Gastrocnemius medialis (tissue), 4 donors: ENCODE measurements at places on chromosomes 2 and 18.

- no peak for DNase-seq
These were observed 79.6 kb upstream of the ST6GAL2 start for GRCh38 chr2:106965611-106966010.

DNA sequence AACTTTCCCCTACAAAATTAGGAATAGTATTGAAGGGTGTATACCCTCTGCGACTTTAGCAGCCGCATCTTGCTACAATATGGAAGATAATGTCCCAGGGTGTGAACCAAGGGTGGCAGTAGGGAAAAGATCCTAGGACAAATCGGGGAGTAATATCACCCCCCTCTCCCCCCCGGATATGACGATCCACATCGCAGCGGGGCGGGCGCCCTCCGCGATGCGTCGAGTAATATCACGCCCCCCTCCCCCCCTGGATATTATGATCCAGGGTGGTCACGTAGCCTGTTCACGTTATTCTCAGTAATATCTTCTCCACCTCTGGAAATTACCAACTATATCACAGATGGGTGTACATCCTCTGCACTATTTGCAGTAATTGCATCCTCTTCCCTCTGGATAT lies 82.9 kb downstream of the DAPL1 start:
- no peak for DNase-seq

- DNase-seq = no peak
These were observed 735.7 kb upstream of the SLC8A1 start for GRCh38 chr2:41187376-41188122.

DNA sequence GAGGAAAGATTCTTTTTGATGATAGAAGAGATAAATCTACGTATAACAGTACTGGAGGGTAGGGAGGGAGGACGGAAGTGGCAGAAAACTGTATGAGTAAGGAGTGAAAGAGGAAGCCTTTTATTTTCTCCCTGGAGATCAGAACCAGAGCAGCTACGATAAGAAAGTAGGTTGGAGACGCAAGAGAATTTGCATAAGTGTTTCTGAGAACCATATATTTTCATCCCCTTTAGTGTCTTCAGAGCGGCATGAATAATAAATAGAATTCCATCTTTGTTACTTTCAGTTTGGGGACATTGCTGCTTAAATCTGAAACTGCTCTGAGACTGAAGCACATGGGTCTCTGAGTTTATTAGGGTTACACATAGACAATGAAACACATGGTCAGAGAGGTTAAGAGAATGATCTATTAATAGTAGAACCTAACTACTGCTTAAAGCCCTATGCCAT lies 230.2 kb upstream of the TNP1 start:
- DNase-seq = no peak

DNA sequence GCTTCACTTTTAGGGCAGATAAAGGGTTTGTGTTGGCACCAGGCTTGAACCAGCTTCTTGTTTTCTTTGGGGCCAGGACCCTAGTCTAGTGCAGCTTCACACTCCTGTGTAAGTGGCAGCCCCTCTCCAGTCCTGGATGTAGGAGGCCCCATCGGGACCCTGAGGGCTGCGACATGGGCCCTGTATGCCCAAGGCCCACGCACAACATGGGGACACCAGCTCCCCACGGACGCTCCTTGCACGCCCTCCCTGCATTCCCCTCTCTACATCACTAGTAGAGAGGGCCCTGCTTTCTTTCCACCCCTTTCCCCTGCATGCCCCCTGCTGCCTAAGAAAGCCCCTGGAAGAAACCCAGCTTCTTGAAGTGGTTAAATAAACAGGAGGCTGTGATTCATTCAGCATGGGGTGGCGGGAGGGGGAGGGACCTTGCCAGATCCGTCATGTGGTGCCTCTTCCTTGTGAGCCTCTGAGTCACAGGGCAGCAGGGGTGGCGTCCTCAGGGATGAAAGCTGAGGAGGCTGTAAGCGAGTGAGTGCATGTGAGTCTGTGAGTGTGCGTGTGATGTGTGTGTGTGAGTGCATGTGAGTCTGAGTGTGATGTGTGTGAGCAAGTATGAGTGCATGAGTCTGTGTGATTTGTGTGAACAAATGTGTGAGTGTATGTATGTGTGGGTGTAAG lies 42.5 kb downstream of the COPS8 start:
- DNase-seq = peak; percentile 94

- DNase-seq = no peak
These were observed 170.3 kb downstream of the GFPT1 start for GRCh38 chr2:69216535-69217332.

DNA sequence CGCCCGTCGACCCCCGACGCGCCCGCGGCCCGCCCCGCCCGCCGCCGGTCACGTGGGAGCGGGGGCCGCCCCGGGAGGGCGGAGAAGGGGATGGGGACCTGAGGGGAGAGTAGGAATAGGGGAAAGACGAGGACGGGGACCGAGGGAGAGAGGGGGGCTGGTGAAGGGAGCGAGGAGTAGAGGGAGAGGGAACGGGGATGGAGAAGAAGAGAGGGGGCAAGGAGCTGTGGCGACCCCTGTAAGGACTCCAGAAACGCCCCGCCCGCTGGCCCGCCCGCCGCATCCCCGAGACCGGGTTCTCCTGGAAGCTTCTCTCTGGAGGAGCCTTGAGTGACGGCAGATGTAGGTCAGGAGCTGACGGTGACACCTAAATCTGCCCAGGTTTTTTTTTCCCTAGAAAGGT lies 615 bp downstream of the ADNP2 start:
- DNase-seq = no peak

DNA sequence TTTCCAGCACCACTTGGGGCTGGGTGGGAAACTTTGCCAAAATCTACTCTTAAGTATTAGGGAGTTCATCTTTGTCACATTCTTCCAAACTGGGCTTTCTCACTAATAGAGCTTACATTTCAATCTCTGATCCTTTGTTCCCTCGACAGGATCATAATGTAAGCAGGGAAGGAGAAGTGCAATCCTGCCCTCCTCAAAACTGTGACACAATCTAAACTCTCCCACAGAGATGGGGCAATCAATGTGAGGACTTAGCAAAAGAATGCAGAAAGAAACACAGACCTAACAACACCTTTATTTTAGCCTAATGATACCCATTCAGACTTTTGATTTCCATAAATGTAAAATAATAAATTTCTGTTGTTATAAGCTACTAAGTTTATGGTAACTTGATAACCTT lies 40.8 kb downstream of the DSEL start:
- DNase-seq = no peak

- no peak for DNase-seq
These were observed 64.3 kb upstream of the EPAS1 start for GRCh38 chr2:46232860-46233259.

DNA sequence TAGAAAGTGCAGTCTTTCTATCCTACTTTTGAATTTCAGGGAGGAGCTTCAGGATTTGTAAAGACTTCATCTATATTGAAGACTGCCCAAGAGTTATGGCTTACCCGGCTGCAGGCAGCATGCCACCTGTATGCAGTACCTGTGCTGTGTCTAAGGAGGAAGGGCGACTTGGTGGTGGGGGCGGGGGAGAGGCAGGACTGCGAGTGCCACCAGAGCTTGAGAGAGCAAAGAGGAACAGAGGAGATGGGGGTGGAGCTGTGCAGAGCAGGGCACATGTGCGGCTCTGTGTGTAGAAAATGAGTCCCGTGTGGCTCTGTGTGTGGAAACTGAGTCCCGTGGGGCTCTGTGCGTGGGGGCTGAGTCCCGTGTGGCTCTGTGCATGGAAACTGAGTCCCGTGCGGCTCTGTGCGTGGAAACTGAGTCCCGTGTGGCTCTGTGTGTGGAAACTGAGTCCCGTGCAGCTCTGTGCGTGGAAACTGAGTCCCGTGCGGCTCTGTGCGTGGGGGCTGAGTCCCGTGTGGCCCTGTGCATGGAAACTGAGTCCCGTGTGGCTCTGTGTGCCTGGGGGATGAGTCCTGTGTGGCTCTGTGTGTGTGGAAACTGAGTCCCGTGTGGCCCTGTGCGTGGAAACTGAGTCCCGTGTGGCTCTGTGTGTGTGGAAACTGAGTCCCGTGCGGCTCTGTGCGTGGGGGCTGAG lies 43.2 kb downstream of the LDLRAD4 start:
- DNase-seq = no peak

DNA sequence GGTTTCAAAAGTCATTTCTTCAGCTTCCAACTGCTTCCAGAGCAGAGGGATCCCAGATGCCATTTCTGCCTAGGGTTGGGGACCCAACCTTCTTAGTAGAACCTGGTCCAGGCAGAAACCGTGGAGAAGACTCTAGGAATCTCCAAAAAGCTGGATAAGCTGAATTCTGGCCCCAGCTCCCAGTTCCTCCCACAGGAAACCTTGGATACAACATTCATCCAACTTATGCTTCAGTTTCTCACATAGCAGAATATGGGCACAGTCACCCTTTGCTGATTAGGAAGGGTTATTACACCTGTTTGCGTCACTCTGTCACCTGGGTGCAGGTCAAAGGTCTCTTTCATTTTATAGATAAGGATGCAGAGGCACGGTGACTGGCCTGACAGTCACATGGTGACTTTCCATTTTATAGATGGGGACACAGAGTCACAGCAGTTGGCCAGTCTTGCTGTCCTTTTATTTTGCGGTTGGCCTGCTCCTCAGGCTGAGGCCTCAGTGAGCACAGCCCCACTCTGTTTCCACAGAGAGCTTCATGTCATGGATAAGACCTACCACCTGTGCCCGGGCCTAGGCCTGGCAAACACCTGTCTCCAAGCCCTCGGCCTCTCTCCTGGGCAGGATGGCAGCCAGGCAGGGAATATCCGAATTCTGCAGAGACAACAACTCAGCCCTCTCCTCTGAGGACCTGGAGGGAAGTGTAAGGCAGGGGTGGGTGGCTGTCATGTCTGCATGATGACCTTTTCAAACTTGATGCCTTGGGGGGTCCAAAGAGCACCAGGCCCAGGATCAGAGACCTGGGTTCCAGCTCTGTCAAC lies 148.8 kb downstream of the SMAD7 start:
- no peak for DNase-seq

DNA sequence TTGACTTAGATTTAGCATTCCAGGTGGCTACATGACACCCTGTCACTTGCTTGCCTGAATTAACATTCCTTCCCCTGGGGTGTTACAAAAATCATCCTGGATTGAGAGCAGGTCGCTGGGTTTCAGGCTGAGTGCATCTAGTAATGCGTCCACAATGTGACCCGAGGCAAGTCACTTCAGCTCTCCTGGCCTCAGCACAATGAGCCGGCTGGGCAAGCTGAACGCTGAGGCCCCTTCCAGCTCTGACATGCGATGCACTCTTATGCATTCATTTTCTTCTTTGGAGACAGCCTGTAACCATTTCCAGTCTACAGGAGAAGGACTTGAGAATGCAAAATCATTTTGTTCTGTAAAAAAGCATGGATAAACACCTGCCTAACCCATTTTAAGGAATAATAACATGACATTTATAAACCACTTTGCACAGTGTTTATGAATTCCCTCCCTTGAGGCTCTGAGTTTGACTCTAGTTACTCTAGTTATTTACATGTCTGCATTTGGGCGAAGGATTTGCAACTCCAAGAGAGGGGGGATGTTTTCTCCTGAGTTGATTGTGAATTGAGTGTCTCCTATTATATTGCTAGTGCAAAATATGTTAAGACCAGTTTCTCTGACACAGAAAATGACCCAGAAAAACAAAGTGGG lies 63.0 kb upstream of the CPO start:
- DNase-seq = no peak

- DNase-seq = no peak
These were observed 238.5 kb downstream of the CELF4 start for GRCh38 chr18:37327063-37327577.

GRCh38 chr2:139260052-139260430 lies 479.9 kb upstream of the NXPH2 start:
- no peak for DNase-seq

DNA sequence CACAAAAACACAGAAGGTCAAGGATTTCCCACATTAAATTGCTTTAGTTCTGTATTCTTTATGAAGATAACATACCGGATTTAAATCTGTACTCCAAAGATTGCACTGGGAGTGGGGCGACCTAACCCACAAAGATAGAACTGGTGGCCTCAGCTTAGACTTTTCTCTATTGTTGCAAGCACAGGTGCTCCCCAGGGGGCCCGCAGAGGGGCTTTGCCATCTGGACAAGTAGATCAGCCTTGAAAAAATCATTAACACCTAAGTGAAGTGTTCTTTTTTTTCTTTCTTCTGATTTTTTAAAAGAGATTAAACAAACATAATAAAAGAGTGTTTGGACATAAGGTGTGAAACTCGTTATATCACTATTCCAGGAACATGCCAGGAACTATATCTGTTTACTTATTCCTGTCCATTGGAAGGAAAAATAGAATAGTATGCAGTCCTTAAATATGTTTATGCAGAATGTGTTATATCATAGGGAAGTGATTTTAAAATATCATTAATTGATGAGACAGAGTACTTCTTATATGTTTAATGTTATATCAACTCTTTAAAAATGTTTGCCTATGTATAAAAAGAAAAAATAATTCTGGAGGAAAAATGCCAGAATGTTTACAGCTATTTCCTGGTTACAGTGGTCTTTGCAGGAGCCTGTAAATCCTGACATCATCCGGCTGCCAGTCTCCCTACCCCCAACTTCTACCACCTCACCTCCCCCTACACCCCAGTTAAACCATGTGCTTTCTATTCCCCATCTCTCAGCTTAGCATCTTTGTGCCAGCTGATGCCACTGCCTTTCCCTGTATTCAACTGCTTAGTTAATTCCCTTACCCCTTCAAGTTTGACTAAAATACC lies 679.2 kb downstream of the CNTNAP5 start:
- DNase-seq = no peak
